ENCODE measurements at places on chromosomes 3 and 15.
A peak's percentile ranks its signal among the peaks of the same experiment; 100 is the strongest.

DNA sequence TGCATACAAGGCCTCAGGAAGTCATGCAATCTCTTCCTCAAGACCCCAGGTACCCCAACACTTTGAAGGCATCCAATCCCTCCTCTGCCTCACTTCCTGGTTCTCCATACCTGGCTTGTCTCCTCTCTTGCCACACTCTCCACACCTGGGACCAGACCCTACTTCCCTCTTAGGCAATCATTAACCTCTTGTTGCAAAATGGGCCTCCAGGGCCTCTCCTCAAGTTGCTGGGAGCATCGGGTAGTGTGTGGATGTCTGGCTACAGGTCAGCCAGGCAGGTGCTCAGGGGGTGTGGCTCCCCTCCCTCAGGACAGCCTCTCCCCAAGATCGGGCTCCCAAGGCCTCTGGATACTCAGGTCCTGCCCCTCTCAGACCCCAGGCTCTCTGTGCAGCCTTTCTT lies 8.6 kb downstream of the PLA2G4E start:
- no peak for DNase-seq

- DNase-seq: no peak
Measured at GRCh38 chr15:55824857-55825613, 82.1 kb upstream of the PRTG start.

DNA sequence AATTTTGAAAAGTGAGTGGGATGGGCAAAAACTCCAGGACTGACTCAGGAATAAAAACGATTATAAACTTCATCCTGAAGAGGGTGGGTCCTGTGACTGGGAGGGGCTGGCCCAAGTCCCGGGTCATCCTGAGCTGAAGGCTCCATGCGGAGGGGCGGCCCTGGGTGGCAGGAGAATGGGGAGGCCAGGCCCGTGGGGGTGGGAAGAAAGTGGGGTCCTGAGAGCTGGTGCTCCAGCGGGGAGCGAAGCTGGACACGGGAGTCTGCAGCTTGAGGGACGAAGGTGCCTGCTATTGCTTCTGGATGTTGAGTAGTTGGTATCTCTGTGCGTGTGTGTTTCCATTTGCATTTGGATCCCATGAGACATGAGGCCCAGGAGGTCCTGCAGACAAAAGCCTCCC lies 4.7 kb upstream of the OCA2 start:
- no peak for DNase-seq

- DNase-seq: no peak
Measured at GRCh38 chr3:115702598-115702997, 79.3 kb downstream of the GAP43 start.

- no peak for DNase-seq
Measured at GRCh38 chr15:80925597-80926059, 64.0 kb downstream of the MESD start.

DNA sequence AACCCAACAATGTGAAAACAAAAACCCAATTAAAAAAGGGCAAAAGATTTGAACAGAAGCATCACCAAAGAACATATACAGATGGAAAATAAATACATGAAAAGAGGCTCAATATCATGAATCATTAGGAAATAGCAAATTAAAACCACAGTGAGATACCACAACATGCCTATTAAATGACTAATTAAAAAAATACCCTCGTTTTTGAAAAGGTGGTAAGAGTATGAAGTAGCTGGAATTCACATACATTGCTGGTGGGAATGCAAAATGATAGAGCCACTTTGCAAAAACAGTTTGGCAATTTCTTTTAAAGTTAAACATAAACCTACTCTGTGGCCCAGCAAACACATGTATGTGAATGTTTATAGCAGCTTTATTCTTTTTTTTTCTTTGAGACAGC lies 75.8 kb downstream of the B3GNT5 start:
- no peak for DNase-seq

- no peak for DNase-seq
Measured at GRCh38 chr3:47661121-47661752, 82.6 kb upstream of the CSPG5 start.

DNA sequence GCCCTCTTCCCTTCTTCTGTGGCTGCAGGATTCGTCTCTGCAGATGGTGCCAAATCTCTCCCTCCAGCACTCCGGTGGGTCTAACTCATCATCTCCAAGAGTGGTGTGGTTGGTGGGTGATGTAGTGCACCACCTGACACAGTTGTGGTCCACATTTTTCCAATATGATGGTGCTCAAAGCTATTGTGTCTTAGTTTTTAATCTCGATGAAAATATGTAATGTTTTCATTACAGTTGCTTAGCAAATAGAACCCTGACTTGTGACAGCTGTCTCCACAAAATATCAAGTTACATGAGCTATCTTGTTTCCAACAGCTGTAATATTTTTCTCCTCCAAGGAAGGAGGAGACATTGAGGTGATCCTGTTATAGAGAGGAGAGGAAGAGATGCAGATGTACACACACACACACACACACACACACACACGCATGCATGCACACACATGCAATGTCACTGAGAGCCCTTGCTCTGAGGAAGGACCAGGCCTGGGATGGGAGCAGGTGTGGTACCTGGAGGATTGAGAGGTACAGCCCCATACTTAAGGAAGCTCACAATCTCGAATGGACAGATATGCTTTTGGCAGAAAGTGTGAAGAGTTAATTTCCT lies 15.7 kb upstream of the ESYT3 start:
- DNase-seq: no peak

GRCh38 chr3:124078953-124079911 lies 87.3 kb upstream of the ROPN1 start:
- no peak for DNase-seq

GRCh38 chr3:186457236-186457635 lies 86.9 kb downstream of the CRYGS start:
- DNase-seq: no peak

- peak; percentile 44 for DNase-seq
Measured at GRCh38 chr3:194344012-194344411, 7.1 kb downstream of the CPN2 start.

- DNase-seq: no peak
Measured at GRCh38 chr3:116453666-116454346, 8.5 kb upstream of the LSAMP start.

- no peak for DNase-seq
Measured at GRCh38 chr15:41734079-41734478, 40.2 kb upstream of the MAPKBP1 start.

GRCh38 chr3:31724116-31724515 lies 191.4 kb downstream of the STT3B start:
- no peak for DNase-seq

- DNase-seq: peak; percentile 42
Measured at GRCh38 chr3:23928524-23928923, 11.6 kb downstream of the RPL15 start.

GRCh38 chr3:107242579-107242978 lies 134.7 kb upstream of the CCDC54 start:
- no peak for DNase-seq

DNA sequence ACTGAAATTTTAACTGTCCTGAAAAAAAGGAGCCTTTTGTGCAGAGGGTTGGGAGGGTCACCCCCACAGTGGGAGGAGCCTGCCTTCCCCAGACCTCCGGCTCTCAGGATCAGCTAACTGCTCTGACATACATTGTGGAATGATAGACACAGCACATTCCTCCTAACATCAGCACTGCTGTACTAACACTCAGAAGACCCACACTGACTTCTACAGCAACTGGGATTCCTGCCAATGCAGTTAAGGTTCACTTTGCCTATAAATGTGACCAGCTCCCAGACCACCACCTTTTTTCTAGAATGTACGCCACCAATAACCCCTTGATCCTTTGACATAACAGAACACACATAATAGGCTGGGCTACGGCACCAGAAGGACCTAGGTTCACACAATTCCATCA lies 3.2 kb downstream of the CPEB1 start:
- DNase-seq: no peak

DNA sequence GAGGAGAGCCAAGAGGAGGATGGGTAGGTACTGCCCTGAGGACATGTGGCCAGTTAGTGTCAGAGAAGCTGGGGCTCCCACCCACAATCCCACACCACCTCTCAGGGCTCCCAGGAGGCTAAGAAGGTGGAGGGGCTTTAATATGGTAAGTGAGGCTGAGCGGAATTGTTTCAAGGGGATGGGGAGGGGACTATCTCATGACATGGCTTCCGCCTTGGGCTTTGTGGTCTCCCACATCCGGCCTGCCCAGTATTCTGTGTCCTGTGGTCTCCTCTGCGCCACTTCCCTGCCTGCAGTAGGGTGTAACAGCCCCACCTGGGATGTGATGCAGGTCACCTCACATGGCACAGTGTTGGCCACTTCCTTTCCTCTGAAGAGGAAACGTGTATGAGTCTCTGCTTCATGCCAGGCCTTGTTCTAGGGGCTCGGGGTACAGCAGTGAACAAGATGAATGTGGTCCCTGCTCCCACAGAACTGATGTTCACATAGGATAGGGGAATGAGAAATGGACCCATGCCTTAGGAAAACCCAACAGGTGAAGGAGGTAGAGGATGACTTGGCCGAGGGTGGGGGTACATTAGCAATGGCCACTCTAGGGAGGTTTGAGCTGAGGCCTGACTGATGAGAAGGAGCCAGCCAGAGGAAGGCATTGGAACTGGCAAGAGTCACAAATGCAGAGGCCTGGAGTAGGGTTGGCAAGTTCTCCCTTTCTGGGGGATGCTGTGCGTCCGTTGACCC lies 3.2 kb downstream of the NEIL1 start:
- no peak for DNase-seq

DNA sequence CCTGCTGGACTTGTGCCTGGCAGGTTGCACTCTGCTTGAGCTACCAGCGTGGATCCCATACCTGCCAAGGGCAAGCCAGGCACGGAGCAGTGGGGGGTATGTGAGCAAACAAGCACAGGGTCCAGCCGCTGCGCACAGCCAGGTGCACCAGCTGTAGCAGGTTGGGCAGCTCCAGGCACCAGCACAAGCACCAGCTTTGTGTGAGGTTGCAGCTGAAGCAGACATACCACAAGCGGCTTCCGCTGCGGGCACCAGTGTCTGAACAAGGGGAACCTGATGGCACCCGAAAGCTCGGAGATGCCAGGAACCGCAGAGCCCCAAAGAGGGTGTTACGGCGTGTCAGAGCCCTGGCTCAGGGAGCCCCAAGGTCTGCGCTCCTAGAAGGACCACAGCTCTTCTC lies 472.7 kb upstream of the ARL6 start:
- no peak for DNase-seq

DNA sequence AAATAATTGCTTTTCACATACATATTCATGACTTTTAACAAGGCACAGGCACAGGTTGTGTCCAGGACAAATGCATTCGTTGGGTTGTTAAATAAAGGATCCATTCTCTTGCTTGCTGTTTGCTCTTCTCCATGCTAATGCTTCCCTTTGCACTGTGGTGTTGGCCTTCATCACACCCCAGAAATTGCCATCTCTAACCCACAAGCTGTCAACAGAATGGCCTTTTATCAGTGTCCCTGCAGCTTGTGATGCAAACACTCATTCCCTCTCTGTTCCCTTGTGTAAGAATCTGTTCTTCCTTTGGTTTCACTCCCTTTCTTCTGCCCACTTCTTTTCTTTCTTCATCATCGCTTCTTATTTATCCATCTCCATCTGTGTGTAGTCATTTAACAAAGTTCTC lies 72.2 kb downstream of the SLC7A14 start:
- DNase-seq: no peak

GRCh38 chr3:50454481-50455070 lies 48.9 kb downstream of the CACNA2D2 start:
- no peak for DNase-seq

DNA sequence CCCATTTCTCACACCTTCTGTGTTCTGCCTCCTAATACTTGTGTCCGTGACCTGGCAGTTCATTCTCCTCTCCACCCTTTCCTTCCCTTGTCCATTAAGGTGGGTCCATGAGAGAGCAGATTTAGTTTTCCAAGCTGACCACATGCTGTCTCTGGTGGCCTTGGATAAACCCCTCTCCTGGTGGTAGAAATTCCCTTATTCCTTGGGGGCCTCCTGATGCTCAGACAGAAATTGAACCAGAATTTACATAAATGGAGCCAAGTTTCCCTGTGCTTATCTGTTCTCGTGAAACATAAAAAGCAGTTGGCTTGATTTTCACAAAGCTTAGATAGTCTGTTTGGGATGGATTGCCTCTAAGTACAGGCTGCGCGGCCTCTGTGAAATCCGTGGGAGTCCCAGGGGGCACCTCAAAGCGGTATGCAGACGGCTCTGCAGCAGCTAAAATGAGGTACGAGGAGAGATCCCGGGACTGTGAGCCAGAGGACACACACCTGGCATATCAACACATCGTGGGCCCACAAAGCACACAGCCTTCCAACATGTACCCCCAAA lies 101.0 kb upstream of the NMNAT3 start:
- DNase-seq: no peak

- no peak for DNase-seq
Measured at GRCh38 chr15:101438482-101439284, 50.8 kb downstream of the PCSK6 start.

- no peak for DNase-seq
Measured at GRCh38 chr3:32994045-32994444, 42.6 kb downstream of the CCR4 start.

DNA sequence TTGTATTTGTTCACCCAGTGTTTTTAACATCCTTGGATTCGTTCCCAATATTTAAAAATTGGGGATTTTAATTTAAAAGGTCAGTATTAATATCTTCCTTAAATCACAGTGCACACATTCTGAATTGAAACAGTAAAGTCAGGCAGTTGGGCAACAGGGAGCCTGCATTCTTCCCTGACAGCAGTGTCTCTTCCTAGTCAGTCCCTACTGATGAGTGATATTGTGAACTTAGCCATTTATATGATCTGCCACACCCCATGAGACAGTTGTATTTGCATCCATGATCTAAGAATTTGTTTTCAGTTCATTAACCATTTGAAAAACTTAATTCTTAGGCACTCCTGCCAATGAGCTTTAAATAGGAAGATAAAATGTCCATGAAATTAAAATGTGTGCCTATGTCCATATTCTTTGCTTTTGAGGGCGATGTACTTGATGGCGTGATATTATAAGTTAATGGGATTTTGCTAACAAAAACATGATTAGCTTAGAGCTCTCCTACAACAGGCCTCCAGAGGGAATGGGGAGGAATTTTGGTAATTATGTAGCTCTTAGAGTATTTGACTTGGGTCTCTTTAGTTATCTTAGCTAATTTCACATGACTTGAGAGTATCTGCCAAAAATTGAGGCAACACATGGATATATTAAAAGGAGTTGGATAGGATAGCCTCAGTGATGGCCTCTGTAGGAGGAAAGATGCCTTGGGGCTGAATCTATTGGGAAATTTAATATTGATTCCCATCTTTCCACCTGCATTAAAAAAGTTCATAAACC lies 219.3 kb downstream of the PTPRG start:
- DNase-seq: peak; percentile 44

DNA sequence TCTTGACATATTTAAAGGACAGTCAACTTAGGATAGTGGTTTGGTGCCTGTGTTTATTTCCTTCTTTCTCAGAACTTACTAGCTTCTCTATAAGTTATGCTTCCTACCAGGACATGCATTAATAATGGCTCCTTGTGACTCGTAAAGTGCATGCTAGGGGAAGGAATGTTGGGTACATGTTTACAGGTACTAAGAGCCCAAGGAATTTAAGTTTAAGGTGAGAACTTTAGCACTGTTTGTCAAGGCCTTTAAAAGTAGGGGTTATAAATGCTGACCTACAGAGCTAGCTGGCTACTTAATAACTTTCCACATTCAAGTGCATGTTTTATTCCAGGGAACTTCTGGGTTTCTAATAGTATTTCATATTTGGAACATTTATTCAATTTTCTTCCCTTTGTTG lies at the start of gene TMEM207:
TMEM207 (minus strand) TSS at position 101 of the 400 bp plus-strand sequence; CDS start at position 9, 92 bp downstream.
- no peak for DNase-seq
